ENCODE measurements at places on chromosomes 1 and 21.
A peak's percentile ranks its signal among the peaks of the same experiment; 100 is the strongest.

- DNase-seq: peak; percentile 42
Observed at GRCh38 chr1:84892705-84893618, at the start of gene LPAR3. LPAR3 (minus strand) TSS chr1:84893206; CDS start chr1:84866120, 27,086 bp downstream.

DNA sequence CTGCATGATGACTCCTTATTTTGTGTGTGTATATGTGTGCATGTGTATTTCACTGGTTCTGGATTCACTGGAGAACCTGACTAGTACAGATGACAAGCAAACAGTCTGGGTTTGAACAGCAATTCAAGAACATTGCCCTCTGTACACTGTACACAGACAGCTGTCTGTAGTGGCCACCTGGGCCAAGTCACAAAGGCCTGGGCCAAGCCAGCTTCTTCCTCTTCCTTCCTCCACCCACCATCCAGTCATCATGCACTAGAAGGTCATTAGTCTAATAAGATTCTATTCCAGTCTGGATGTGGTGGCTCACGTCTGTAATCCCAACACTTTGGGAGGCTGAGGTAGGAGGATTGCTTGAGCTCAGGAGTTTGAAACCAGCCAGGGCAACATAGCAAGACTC is 155.9 kb downstream of the ELAVL4 start:
- no peak for DNase-seq

GRCh38 chr1:30378991-30379581 is 344.3 kb downstream of the MATN1 start:
- no peak for DNase-seq

DNA sequence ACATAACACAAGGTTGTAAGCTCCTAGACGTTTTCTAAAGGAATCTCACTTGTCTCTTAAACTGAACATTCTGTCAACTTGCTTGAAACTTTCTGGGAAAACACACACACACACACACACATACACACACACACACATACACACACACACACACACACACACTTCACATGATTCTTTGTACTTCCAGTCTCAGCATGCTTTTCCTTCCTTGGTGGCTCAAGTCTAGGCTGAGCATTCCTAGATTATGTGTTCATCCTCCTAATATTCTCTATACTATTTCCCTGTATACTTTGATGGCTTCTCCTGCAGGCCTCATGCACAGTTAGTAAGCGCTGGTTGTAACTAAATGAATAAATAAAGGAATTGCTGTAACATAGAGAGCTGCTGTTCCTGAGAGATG is 372.1 kb downstream of the PTPRC start:
- DNase-seq: no peak

GRCh38 chr1:73784026-73784425 is 413.9 kb downstream of the LRRIQ3 start:
- DNase-seq: no peak

DNA sequence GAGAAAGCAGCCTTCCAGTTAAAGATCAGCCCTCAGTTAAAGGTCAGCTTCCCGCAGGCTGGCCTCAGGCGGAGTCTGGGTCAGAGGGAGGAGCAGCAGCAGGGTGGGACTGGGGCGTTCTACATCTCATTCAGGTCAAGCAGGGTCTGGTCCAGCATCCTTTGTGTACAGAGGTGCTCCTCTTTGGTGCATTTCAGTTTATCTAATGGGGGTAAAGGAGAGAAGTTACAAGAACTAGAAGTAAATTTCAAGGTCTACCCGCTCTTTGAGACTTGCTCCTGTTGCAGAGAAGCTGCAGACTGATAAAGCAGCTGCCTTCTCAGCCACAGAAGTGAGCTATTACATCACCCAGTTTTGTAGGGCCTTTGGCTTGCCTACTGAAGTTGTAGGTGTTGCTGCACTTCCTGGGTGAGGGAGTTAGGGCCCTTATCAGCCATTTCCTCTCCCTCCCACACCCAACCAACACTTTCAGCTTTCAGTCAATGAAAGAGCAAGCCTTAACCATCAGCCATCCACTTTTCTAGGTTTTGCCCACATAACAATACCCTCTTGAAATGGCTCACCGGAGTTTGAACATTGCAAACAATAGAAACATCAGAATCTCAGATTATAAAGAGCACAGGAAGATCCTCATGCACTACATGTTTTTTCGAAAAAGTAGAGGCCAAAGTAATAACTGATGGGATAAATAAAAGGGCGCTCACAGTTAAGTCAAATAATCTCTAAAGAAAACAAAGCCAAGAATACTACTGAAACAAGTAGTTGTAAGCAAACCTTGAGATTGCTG is 2.8 kb upstream of the NUP210L start:
- peak; percentile 78 for DNase-seq

- no peak for DNase-seq
Observed at GRCh38 chr1:170840371-170840770, 95.0 kb upstream of the MROH9 start.

DNA sequence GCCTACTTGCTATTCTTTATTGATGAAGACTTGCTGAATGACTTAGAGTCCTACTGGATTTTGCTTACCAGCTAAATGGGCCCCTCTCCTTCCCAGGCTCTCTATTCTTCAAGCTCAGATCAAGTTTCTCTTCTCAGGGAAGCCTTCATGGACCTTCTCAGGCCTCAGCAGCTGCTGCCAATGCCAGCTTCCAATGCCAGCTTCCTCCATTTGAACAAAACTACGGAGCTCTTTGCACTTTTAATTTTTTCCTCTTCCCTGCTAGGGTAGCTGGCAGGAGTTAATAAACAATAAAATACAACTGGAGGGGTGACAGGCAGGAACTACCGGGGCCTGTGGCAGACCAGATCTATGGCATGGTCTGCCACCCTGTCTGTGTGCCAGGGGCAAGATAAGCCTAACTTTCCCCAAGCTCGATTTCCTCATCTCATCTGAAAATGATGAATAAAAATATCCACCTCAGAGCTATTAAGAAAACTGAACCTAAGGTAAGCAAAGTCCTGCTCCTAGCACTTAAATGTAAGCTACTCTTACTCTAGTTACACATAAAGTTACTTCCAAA is 995 bp upstream of the IPO13 start:
- no peak for DNase-seq

Measured in activated CD4-positive, alpha-beta T cell treated with anti-CD3 and anti-CD28 coated beads for 48 hours (primary cell).